Epithelial cell of prostate (primary cell): ENCODE measurements at places on chromosomes 3 and 15.

GRCh38 chr15:82108489-82109078 is 62.8 kb upstream of the MEX3B start:
- no peak for DNase-seq

DNA sequence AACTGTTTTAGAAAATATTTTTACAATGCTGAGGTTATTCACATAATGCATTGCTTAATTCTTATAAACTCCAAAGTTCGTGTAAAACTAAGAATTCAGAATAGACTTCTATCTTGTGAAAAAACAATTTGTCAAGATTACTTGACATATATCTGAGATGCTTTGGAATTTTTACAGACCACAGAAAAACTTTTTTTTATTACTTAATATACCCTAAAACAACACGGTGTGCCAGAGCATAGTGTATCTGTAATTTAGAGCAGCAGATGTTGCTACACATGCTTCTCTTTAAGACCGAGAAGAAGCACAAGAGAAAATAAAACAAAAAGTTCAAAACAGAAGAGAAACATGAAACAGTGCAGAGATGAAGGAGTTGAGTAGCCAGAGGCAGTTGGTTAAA is 26.4 kb downstream of the ASB7 start:
- no peak for DNase-seq

GRCh38 chr3:194779729-194780224 is 94.1 kb downstream of the FAM43A start:
- DNase-seq, result no peak

GRCh38 chr3:16741890-16742289 is 136.7 kb upstream of the DAZL start:
- DNase-seq, result no peak

DNA sequence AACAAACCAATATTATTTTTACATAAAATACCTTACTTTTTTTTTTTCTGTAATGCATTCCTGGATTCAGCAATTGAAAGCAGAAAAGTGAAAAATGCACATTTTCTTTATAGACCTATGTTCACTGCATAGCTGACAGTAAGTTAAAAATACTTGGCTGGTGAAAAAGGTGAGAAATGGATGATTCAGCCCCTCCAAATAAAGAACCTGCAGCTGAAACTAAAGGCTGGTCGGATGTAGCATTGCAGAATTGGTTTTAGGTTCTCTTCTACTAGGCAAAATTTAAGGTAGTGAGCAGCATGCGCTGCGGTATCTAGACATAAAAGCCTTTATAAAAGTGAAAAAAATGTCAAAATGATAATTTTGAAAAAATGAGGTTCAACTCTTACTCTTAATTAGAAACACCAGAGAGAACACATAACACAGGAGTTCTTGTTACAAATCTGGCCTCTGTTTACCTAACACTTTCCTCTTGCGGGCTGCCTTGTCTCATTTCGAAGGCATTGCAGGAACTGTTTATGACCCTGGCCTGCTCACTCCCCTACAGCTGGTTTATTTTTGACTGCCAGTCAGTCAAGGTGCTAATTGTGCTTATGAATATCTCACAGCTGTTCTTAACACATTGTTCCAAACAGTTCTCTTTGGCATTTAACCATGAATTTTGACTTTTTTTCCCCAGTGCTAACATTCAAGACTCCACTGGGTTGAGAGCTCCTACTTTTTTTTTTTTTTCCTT is 455.4 kb upstream of the TBL1XR1 start:
- DNase-seq, result no peak
